NCI-H748 treated with DMSO at 0.1 percent for 48 hours (cell line): ENCODE measurements at places on chromosomes 6 and 20.

GRCh38 chr20:59207742-59208357 is 44.2 kb downstream of the ZNF831 start:
- no peak for DNase-seq

DNA sequence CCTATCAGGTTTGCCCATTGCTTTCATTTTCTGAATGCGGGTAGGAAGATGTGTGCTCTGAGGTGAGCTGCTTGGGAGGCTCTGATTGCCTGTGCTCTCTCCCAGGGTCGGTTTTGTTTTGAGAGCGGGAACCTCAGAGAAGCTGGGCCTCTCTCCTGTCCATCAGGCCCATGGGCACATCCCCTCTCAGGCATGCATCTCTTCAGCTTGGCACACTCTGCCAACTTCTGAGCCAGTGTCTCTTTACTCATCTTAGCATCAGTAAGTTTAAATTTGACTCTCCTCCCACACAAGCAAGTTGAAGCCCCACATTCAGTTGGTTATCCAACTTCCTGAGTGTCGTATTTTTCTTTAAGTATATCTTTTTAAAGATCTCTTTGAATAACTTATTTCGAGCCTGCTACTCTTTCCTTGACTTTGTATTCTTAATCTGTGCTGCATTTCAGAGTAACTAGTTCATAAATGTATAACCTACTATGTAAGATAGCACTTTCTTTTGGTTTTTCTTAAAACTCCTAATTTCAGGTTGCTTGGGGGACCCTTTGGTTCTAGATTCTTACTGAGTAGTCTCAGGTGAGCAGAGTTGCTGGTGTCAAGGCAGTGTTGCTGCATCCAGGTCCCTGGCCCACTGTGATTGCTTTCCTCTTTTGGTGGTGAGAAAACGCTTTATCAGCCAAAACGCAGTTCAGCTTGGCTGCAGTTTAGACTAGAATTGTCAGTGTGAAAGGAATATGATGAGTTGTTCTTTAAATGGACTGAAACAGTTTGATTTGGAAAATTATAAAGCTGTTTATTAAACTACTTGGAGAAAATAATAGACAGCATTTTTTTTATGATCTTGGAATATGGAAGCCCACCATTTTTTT is 54.8 kb downstream of the SNX9 start:
- DNase-seq, result no peak

DNA sequence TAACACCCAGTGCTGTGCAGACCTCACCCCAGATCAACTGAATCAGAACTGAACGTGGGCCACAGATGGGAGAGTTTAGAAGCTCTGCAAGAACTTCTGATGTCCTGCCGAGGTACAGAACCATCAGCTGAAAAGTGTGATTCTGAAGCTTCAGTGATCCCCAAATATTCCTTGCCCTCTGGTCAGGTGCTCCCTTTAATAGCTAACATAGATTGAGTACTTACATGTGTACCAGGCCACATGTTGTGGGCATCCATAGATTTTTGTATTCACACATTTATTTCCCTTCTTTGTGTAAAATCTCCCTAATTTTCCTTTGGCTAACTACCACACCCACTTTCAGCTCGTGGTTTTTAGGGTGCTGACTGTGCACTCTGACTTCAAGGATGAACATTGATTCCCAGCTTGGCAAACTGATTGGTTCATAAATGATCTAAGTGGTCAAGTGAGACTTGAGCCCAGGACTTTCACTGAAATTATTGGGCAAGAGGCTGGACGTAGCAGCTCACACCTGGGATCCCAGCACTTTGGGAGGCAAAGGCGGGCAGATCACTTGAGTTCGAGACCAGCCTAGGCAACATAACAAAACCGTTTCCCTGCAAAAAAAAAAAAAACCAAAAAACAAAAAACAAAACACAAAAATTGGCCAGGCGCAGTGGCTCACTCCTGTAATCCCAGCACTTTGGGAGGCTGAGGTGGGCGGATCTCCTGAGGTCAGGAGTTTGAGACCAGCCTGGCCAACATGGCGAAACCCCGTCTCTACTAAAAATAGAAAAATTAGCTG is 162.2 kb downstream of the BCAS1 start:
- DNase-seq, result no peak

DNA sequence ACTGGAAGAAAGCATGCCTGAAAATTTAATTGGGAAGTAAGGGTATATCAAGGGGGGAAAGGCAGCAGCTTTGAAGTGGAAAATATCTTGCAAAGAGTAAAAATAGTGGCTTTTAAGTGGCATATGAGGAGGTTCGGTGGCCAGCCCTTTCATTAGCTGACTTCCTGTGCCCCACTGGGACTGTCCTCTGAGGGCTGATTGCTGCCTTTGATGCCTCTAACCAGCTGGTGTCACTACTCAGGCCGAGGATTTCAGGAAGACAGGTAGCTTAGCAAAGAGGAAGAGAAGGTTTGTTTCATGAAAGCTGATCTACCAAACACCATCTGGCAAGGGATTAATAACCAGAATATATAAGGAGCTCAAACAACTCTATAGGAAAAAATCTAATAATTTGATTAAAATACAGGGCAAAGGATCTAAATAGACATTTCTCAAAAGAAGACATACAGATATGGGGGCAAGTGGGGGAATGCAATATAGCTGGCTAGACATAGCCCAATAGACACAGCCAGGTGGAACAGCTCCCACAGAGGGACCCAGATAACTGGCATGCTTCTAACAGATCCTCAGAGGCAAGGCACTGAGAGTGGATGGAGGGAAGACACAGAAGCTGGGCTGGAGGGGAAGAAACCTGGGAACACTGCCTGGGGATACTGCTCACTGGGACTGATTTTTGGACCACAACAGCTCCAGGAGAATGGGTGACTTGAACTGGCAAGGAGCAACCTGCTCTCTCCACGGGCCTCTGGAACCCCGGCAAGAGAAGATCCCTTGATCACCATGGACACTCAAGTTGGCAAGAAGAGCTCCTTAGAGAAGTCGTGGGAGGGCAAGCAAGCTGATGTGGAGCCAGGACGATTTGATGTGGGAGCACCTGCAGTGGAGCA is 33.2 kb downstream of the CCN2 start:
- DNase-seq, result no peak

DNA sequence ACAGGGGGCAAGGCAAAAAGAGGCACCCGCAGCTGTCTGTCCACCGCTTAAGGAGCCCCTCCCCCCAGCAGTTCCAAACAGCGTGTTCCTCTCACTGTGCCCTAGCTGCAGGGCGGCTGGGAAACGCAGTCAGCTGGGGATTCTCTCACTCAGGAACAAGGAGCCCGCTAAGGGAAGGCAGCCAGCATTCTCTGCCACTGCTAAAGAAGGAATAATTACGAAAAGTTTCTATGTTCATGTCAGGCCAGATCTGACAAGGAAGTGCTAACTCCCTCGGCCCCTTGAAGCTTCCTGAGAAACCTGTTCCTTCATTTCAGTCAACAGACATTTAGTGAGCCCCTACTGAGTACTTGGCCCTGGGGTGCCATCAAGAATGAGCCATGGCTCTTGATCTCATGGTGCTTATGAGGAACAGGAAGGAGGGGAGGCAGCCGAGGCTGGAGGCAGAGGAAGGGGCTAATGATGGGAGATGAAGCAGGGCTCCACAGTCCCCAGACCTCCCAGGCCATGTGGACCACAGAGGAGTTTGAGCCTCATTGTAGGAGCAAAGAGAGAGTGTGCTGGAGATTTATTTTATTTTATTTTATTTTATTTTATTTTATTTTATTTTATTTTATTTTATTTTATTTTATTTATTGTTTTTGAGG is 101.7 kb upstream of the PMEPA1 start:
- DNase-seq, result no peak

DNA sequence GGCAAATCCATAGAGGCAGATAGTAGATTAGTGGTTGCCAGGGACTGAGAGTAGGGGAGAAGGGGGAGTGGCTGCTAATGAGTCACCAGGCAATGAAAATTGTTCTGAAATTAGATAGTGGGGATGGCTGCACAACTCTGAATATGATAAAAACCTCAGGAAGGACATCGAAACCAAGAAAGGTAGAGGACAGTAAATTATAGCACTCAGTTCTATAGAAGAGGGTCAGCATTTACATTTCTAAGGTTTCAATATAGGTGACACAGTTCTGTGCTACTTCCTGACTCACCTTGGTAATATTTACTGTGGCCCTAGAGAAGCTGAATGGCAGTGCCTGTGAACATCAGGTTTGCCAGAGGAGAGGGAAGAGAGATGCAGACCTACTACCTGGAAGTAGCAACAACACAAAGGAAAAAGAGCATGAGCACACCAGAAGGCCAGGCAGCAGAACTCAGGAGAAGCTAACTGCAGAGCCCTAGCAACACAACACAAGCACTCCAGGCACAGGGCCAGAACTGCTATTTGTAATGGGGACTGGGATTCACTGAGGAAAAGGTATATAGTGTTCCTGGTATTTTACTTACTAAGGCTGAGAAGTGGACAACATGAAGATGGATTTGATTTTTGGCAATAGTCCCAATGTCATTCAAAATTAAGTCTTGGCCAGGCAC is 75.9 kb downstream of the PLCG1 start:
- DNase-seq, result no peak

GRCh38 chr6:144033816-144034735 is 26.0 kb upstream of the PLAGL1 start:
- no peak for DNase-seq
